ENCODE measurements at places on chromosomes 4 and X. TPM values are rescaled to one million over a fixed set of nuclear protein-coding genes. Genes with fewer than 3 reads are reported as not detected.

DNA sequence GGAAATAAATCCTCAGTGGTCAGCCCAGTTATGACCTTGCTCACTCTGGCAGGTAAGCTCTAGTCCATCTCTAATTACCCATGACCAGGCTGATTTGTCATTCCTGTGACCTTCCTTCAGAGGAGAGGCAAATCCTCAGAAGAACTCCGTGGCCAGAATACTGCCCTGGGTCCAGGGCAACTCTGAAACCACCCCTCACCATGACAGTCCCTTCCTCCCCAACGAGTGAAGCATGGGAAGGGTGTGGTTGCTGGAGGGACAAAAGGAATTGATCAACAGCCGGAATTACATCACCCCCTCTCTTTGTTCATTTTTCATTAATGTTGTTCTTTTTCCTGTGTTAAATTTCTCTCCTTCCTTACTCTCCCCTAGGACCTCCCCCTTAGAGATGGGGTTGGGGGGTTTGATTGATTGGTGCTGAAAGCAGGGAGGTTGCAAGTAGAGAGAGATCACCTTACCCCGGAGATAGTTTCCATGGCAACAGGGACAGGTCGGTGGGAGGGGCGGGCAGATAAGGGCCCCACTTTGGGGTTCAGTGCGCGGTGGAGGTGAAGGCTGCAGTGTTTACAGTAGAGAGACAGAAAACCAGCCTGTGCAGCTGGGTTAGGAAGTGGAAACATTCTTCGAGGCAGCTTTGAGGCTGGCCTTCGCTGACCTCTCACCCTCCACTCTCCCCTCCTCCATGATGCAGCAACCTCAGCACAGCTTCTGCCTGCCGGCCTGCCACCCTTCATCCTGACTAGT, 647.4 kb downstream of the BCOR start:
- DNase-seq: no peak

DNA sequence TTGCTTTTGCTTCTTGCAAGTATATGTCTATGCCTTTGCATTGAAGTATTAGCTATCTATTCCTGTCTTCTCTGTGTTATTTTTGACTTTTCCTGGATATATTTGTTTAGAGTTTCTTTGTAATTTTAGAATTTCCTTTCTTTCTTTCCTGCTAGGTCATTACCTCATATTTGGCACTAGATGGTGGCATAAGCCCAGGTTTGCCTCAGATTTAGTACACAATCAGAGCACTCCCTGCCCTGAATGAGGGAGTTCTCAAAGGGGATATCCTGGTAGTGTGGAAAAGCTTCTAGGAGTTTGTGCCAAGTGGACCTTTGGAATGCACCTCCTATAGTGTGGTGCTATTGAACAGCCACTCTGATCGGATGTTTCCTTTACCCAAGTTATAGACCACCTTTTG, 181.6 kb downstream of the UGT8 start:
- DNase-seq: no peak

CT83 gene
- not detected for total RNA-seq

DNA sequence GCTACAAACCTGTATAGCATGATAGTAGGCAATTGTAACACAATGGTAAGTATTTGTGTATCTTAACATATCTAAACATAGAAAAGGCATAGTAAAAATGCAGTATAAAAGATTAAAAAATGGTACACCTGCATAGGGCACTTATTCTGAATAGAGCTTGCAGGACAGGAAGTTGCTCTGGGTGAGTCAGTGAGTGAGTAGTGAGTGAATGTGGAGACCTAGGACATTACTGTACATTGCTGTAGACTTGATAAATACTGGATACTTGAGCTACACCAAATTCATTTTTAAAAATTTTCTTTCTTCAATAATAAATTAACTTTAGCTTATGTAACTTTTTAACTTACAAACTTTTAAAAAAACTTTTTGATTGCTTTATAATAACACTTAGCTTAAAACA, 68.2 kb upstream of the MAML3 start:
- no peak for DNase-seq
